CD4-positive, alpha-beta T cell treated with Interleukin-17A for 1 hour (primary cell): ENCODE measurements at places on chromosomes 2 and 18.
A peak's percentile ranks its signal among the peaks of the same experiment; 100 is the strongest.

DNA sequence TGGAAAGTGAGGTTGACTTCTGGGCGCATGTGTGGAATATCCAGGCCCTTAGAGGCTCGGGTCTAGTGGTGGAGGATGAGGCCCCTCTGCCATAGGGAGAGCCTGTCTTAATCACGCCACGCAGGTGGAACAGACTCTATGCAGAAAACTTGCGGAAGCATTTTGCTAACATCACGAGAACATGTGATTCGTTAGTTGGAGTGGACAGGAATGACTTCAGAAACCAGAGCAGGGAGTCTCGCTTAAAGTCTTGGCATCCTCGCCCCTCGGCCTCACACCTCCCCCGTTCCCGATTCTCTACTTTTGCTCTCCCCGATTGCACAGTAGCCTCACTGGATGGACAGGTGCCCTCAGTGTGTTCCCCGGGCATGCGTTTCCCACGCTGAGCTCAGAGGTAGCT, 333.4 kb downstream of the GBX2 start:
- DNase-seq = no peak

DNA sequence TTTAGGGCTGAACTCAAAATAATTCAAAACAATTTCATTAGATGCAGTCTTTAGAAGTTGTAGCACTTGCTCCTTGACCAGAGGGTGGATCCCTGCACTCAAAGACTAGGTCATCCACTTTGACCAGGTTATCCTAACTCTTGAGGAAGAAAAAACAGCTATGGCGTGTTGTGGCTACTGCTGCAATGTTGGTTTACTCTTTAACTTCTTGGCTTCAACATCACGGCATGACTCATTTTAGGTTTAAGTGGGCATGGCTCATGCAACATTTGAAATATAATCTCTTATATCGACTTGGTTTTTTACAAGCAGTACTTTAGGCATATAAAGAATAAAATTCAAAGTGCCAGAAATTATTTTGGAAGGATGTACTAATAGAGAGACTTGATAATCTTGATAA, 35.4 kb downstream of the ANKRD29 start:
- no peak for DNase-seq

- no peak for DNase-seq
Measured at GRCh38 chr2:3960106-3960505, 256.7 kb downstream of the DCDC2C start.

DNA sequence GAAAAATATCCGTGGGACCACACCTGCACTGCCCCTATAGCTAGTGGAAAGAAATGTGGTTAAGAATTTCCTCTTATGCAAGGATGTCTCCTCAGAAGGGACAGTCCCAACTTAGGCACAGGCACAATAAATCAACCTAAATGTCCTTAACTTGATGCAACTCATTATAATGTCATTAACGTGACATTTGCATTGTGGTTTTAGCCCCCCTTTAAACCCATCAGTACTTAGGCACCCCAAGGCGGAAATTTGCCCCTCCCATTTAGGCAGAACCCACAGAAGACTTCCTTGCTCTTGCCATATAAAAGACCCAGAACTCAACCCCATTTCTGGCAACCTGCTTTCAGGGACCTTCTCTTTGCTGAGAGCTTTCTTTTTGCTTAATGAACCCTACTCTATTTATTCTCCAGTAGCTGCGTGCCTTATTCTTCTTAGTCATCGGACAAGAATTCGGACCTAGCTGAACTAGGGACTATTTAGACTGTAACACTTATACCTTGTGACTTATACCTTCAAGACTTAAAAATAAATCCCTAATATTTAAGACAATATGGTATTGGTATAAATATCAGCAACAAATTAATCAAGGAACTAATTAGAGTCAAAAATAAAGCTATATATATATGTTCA, 1281.6 kb upstream of the TMEFF2 start:
- peak; percentile 2 for DNase-seq

DNA sequence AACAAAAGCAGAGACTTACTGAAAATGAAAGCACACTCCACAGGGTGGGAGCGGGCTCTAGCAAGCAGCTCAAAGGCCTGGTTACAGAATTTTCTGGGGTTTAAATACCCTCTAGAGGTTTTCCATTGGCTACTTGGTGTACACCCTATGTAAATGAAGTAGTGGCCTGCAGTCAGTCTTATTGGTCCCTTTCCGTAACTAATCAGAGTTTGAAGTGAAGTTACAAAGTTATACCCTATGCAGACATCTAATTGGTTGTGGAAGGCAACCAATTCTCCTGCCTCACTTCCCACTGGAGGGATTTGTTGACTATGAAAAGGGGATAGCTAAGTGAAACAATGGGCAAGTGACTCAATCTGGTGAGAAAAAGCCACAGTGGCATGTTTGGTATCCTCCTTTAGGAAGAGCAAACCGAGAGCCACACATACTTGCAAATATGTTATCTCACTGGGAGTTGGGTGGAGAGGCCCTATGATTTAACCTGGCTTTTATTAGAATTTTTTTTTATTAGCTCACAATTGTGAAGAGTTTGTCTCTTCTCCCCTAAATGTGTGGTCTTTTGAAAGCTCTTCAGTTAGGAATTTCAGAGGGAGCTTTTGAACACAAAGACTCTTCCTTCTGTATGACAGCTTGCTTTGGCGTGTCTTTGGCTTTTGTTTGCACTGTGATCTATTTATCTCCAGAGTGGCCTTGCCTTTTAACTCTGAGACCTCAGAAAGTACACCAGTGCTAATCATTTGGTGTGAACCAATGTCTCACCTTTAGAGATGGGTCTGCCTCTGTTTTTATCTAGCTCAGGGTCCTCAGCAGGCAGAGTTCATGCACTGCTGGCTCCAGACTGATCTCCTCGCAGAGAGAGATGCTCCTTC, 69.6 kb downstream of the MAP4K4 start:
- no peak for DNase-seq

GRCh38 chr18:6939972-6940371, 177.6 kb downstream of the LAMA1 start:
- no peak for DNase-seq

GRCh38 chr2:241649404-241649803, 11.9 kb downstream of the ATG4B start:
- DNase-seq = no peak

GRCh38 chr2:31420936-31421335, 6.4 kb upstream of the XDH start:
- DNase-seq = no peak

GRCh38 chr18:6022074-6022444, 126.7 kb upstream of the TMEM200C start:
- no peak for DNase-seq

DNA sequence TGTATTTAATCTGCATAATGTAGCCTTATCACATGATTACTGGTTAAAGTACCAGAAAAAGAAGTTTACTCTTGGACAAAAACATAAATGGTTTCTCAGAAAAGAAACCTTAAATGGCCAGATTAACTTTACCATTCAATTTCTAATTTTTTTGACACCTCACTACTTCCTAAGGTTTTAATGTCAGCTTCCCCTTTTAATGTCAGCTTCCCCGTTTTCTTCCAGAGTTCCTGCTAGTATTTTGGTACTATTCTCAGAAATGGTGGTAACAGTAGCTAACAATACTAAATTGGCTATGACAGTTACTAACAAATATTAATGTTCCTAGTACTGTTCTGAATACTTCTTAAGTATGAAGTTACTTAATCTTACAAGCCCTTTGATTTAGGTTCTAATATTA, 22.4 kb upstream of the SLC8A1 start:
- no peak for DNase-seq

GRCh38 chr18:55384551-55385275, 203.3 kb downstream of the TCF4 start:
- DNase-seq = no peak

DNA sequence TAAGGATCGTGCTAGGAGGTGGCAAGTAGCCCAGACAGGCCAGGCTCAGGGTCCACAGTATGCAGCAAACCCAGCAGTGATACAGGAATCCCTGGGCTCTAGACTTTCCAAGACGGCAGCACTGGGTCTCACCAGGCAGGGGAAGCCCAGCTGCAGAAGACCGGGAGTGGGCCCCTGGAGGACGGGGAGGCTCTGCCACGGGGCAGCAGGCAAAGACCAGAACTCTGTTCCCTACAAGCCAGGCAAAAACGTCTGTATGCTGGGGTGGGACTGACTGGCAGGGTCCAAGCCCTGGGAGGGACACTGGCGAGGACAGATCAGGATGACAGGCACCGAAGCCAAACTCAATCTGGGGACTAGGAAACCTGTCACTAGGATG, 98.9 kb upstream of the SEC11C start:
- no peak for DNase-seq

DNA sequence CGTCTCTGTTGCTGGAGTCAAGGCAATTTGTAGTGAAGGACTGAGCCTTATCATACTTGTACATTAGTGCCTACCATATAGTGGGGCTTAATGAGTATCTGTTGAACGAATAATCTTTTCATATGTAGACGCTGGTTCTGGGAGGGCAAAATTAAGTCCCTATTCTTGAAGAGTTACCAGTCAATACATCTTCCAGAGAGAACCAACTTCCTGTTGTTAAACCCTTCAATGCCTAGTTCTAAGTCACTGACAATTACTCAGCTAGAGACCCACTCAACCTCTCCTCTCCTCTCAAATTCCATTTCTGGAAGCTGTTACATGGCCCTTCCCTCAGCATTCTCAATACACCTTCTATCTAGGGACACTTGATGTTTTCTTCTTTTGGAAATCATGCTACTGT, 1.1 kb upstream of the MOB4 start:
- peak; percentile 40 for DNase-seq

GRCh38 chr2:222248256-222248655, 50.5 kb downstream of the PAX3 start:
- no peak for DNase-seq

DNA sequence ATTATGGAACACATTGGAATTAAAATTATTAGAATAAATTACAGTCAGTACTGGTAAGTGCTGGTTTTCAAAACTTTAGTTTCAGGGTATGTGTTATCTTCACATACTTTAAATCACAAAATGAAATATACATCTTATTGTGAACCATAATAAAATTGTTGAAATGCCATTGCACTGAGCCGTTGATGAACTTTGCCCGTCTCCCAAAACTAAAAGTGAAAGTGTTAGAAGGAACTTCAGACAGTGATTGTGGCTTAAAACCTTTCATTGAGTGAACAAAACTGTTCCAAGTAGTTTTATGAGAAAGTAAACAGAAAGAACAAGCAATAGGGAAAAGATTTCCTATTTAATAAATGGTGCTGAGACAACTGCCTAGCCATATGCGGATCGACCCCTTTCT, 811.6 kb downstream of the PLCL1 start:
- no peak for DNase-seq
